WERI-Rb-1 (cell line): ENCODE measurements at places on chromosomes 6 and 20.

- DNase-seq: no peak
Observed at GRCh38 chr20:62830821-62831220, 14.0 kb downstream of the COL9A3 start.

GRCh38 chr6:15556711-15557110, 106.1 kb downstream of the DTNBP1 start:
- no peak for DNase-seq

DNA sequence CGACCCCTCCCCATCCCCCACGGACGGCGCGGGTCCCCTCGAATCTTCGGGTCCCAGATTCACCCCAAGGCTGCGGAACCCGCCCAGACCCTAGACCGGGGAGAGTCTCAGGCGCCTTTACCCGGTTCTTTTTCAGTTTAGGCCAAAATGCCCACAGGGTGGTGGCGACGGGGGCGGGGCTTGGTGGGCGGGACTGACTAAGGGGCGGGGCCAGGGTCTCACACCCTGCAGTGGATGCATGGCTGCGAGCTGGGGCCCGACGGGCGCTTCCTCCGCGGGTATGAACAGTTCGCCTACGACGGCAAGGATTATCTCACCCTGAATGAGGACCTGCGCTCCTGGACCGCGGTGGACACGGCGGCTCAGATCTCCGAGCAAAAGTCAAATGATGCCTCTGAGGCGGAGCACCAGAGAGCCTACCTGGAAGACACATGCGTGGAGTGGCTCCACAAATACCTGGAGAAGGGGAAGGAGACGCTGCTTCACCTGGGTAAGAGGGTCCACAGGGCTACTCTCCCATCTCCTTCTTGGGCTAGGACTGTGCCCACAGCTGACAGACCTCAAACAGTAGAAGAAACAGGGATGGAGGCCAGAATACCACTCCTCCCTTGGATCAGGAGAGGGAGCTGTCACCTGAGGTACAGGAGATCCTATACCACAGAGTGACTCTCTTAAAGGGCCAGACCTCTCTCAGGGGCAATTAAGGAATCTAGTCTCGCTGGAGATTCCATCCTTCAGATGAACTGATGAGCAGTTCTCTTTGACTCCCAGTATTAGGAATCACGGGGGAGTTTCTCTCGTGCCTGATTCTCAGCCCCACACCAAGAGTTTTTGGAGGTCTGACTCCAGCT, 942 bp downstream of the HLA-E start:
- peak; percentile 84 for DNase-seq

DNA sequence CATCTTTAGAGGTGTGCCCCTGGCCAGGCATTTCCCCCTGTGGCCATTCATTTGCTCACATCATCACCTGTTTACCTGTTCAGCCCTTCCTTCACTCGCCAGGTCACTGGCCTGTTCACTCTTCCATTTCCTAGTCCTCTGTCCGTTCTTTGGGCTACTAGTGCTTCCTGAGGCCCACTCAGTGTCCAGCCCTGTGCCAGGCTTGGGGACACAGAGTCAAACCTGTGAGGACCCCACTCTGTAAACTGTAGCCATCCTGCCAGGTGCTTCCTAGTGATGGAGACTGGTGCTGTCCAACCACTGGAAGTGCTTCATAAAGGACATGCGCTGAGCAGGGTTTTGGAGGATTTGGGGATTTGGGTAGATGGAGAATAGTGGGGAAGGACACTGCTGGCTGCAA, 3.5 kb downstream of the DLGAP4 start:
- no peak for DNase-seq

- DNase-seq: no peak
Observed at GRCh38 chr6:19492636-19493405, 344.3 kb upstream of the ID4 start.

DNA sequence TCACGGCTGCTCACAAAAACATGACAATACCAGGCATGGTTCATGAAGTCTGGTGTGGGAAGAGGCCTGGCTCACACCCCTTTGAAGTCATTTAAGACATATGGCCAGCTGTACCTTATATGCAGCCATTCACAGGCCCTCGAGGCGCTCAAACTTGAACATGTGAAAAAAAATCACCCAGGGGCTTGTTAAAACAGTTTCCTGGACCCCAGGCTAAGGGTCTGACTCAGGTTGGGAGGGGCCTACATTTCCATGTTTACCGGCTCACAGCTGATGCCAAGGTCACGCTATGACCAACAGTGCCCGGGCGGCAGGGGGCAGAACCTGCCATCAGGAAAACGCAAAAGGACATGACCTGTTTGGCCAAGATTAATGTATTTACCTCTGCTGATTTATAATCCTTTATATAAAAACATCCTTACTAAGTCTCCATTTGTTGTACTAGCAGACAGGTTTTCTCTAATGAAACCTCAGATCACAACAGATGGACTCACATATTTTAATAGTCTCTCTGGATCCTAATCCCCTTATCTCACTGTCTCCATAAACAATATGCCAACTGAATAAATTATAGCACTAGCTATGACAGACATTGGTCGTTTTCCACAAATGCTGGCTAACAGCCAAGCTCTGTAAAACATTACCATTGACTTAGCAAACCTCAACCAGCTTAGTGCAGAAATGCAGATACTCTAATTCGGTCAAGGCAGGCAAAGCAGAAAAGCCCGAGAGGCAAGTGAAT, 19.9 kb downstream of the EZR start:
- no peak for DNase-seq
